Large intestine (tissue), 12 donors: ENCODE measurements at places on chromosomes 6 and 20.
A peak's percentile ranks its signal among the peaks of the same experiment; 100 is the strongest.

DNA sequence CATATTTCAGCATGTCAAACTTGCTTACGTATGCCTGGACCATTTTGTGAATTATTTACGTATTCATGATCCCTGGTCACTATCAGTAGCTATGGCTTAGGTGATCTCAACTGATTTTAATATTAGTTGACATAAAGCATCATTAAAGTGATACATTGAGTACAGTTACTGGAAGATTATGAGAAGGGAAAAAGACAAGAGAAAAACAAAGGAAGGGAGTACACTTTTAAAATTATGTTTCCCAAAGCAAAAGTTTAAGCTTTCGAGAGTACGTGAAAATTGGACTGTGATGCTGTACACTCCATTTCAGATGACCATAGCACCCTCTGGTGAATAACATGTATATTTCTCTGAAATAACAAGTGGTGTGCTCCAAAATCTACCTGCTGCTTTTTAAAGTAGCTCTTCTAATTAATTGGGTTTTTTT lies 215.0 kb upstream of the HSF2 start:
- no peak for DNase-seq

- DNase-seq = no peak
Measured at GRCh38 chr6:157025437-157025836, 248.3 kb downstream of the ARID1B start.

DNA sequence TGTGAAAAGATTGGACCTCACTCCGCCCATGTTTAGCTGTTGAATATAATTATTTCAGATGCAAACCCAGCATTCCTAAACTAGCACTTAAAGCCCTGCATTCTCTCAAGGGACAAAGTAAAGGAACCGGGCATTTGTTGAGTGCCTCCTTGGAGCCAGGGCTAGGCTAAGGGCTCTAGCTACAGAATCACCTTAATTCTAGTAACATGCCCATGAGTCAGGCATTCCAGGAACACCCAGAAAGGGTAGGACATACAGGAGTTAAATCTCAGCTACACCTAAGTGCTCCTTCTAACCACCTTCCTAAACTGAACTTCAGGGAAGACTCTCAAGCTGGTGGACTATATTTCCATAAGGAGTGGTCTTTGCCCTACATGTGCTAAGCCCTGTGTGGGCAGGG lies 89.4 kb downstream of the SLC24A3 start:
- no peak for DNase-seq

- DNase-seq = no peak
Measured at GRCh38 chr6:132023490-132023889, 72.3 kb upstream of the CCN2 start.

DNA sequence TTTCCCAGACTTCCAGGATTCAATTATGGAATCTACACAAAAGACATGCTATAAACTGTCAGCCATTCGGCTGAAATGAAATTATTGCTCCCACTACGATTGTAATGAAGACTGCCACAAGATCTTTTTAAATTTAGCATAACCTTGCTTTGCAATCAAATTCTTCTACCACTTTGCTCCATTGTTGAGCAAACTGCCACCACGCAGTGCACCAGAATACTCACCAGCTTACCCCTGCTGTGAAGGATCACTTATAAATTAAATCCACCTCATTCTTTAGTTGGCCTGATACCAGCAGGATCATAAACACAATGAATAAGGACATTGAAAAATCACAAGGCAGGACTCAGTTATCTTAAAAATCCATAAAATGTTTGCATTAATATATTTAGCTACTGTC lies 151.8 kb upstream of the PRND start:
- no peak for DNase-seq

DNA sequence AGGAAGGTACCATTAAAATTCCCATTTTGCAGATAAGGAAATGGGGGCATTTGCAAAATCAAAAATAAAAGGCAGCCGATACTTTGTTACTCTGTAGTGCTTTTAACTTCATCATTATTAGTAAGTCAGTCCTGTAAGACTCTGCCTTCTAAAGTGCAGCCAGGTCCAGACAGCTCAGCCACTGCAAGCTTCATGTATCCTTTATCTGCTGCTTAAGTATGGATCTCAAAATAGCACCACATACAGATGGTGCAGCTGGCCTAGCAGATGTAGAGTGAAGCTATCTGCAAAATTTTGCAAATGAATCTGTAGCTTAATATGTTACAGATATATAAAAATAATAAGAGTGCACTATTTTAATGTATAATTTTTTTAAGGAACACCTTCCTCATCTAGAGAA lies 53.4 kb downstream of the NUS1 start:
- DNase-seq = no peak

DNA sequence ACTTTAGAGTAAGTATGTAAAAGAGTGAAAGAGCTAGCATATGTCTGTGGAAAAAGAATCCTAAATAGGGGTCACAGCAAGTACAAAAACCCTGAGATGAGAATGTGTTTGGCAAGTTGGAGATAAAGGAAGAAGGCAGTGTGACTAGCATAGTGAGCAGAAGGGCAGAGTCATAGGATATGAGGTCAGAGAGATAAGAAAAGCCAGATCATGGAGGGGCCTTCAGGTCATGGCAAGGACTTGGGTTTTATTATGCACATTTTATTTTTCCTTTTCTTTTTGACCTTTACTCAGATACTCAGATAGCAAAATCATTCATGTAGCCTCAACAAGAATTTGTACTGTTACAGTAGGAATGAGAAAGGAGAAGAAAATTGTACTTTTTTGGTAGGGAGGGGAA lies 138.0 kb downstream of the GJA1 start:
- peak; percentile 54 for DNase-seq

DNA sequence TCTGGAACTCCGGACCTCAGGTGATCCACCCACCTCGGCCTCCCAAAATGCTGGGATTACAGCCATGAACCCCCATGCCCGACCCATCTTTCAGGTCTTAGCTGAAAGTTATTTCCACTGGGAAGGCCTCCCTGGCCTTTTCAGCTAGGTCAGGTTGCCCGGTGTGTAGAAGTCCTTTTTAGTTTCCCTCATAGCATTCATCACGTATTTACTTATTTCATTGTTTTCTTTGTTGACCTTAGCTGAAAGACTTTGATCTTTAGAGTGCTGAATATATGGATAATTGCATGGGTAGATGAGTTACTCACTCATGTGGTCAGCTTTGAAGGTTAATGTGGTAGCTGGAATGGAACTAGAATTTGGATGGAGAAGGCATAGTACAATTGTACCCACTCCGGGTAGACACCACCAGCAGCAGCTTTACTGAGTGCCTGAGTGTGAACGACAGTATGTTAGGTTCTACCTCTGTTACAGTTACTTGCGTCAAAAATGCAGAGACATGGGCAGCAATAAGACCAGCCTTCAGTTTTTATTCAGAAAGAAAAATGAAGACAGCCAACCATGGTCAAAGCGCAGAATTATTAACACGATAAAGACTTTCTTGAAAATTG lies 9.1 kb downstream of the KIZ start:
- DNase-seq = no peak

DNA sequence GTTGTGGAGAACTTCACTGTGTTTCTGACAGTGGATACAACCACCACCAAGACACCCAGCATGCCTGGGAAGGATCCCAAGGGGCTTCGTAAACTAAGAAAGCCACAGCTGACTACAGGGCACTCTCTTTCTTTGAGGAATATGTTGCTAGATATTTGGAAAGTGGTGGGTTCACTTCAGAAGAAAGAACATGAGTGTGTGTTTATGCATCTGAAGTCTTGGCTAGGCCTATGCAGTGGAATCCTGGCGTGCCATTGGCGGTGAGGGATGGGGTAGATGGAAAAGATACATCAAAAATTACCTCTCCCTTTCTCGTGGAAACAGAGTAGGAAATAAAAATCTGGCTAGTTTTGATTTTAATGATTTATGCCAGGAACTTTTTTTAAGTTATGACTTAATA lies 187.7 kb downstream of the PDE7B start:
- no peak for DNase-seq

GRCh38 chr20:1933465-1933870 lies 38.3 kb downstream of the SIRPA start:
- no peak for DNase-seq

- DNase-seq = peak; percentile 7
Measured at GRCh38 chr6:124823240-124824111, 138.8 kb upstream of the RNF217 start.

DNA sequence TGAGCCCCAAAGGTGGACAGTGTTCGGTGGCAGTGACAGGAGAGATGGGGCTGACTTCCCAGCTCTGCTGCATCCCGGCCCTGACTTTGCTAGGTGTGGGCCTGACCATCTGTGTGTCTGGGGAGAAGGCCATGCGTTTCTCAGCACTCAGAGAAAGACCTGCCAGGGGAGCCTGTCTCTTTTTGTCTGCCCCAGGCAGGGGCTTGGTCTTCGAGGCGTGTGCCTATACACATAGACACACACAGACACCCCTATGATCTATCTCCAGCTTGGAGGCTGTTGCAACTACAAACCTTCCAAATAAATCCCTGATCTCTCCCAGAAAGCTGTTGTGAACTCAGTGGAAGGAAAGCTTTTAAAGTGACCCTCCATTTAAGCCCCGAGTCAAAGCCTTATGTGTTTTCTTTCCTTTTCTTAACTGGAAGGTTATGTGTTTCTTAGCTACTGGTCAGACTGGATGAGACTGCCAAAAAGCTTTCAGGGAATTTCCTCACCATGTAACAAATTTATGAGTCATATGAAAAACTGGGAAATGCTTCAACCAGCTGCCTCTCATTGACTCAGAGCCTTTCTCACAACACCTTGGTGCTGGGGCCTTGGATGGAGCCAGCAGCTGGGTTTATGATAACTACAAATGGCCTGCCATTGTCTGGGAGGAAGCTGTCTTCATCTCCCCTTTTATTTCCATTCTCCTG lies 102.6 kb downstream of the CDC5L start:
- no peak for DNase-seq

- DNase-seq = no peak
Measured at GRCh38 chr6:95725344-95725743, 148.0 kb downstream of the MANEA start.

GRCh38 chr20:62332421-62332820 lies 29.6 kb downstream of the ADRM1 start:
- no peak for DNase-seq

DNA sequence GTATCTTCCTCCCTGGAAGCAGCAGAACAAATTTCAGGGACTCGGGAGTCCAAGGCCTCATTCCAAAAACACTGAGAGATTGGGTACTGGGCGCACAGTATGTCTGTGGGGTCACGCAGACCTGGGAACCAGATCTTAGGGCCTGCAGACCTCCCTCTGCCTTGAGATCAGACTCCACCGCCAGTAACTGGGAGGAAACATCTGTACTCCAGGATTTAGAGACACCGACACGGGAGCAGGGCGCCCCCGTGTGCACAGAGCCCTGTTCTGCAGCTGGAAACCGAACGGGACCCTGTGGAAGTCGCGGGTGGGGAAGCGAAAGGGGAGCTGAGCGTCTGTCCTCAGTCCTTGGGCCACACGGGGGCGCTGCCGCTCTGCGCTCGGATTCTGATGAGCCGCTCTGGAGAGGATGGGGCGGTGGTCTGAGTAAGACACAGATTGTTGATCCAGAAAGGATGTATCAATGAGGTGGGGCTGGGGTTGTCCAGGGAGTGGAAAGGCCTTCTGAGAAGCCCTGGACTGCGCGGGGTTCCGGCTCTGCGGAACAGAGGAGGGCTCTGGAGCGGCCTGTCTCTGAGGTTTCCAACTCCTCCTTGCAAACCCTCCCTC lies 35.7 kb upstream of the HLA-E start:
- DNase-seq = peak; percentile 74

GRCh38 chr20:35225319-35226125 lies 968 bp upstream of the MMP24 start:
- no peak for DNase-seq

DNA sequence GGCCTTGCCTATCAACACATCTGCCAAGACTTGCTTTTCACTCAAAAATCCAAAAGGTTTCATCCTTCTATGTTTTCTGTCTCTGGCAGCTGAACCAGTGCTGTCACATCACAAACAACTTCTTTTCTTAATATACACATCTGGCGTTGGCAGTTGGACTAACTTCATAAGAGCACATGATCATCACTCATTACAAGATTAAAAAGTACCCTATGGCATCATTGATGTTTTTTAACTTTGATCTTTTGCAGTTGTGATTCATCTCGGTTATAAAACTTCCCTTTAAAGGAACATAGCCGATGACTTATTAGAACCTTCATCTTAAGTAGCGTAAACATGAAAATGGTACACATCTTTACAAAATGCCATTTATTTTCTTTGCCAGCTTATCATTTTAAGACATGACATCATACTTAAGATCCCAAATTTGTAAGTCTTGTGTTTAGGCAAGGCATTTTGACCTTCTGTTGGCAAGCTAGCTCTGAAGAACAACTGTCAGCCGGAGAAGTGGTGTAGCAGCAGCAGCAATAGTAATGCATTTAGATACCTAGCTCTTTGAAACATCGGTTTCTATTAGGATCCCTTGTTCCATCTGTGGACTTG lies 64.2 kb upstream of the SUPT3H start:
- DNase-seq = no peak
